ENCODE measurements at places on chromosomes 1 and 21.

DNA sequence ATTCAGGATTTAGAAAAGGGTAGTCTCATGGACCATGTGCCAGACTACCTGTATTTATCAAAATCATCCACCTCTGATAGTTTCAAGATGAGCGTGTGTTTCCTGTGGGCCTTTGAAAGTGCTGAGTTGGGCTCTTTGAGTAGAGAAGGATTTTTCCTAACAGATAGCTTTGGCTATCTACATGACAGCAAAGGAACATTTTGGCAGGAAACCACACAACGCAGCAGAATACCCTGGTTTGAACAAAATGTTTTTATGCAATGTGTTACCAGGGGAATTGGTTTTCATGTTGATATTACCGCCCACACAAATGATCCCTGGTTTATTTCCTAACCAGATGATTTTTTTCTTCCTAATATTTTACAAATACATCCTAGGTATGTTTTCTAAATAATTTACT lies 431.4 kb downstream of the NEGR1 start:
- no peak for DNase-seq

GRCh38 chr1:54070171-54070837 lies 16.9 kb downstream of the TCEANC2 start:
- peak; percentile 43 for DNase-seq

DNA sequence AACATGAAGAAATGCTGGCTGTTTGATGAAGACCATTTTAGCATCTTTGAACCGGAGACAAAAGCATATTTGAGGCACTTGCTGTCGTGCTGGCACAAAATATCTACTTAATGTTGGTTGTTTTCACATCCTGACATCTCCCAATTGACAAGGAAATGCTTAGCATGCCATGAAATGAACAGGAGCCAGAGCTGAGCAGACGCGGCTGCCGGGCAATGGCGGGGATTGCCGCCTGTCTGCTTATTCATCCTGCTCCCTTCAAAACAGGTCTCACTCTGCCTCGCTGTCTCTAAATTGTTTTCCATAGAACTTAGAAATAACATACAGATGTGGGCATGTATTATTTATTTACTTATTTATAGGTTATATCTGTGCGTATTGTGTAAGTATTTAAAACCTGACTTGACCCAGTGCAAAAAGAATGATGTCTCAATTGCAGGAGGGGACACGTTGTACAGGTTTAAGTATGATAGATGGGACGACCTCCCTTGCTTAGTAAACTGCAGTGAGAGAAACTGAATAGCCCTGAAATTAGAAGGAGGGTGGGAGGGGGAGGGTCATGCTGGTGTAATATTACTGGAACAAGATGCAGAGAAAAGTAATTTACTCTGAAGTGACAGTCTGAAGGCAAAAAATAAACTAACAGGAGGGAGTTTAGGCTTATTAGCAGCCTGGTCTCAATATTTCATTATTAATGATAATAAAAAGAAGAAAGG lies 590.4 kb upstream of the PLXNA2 start:
- no peak for DNase-seq

DNA sequence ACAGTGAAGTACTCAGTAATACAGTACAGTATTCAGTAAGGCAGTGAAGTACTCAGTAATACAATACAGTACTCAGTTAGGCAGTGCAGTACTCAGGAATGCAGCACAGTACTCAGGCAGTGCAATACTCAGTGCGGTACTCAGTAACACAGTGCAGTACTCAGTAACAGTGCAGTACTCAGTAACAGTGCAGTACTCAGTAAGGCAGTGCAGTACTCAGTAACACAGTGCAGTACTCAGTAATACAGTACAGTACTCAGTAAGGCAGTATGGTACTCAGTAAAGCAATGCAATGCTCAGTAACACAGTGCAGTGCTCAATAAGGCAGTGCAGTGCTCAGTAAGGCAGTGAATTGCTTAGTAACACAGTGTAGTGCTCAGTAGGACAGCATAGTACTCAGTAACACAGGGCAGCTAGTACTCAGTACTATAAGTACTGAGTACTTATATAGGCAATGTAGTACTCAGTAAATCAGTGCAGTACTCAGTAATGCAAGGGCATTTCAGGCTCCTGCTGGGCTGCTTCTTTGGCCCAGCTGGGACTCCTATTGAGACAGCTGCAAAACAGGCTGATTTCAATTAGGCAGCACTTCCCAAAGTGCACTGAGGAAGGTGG lies 411.3 kb downstream of the DISC1 start:
- DNase-seq, result no peak

- no peak for DNase-seq
These were observed 126.7 kb upstream of the SLC44A3 start for GRCh38 chr1:94693435-94693834.

DNA sequence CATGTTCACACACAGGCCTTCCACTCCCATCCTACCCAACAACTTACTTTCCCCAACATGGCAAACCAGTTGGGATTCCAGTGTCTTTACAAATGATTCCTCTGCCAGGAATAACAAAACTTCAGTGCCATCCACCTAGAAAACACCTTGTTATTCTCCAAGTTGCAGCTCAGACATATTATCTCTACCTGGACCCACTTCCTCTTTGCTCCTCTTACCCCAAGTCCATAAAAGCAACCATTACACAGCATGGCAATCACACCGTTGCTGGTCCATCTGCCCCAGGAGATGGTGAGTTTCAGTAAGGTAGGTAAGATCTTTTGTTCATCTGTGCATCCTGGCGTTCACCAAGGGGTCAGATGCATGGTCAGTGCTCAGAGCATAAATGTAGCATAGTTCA lies 66.0 kb upstream of the CSF1 start:
- DNase-seq, result no peak

- no peak for DNase-seq
These were observed 72.5 kb downstream of the SYDE2 start for GRCh38 chr1:85128316-85128715.

DNA sequence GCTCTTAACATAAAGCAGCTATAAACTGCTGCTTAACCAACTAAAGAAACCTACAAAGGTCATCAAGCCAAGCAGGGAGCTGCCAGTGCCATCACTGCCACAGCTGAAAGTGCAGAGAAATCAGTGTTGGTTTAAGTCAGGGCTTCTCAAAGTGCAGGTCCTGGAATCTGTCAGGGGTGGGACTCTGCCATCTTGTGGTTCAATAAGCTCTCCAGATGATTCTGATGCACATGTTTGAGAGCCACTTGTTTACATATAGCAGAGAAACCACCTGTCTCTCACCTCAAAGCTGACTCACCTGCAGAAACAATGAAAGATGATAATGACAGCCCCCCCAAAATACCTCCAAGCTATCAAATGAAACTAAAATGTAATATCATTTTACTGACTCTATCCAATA lies 49.3 kb downstream of the SH3GLB1 start:
- no peak for DNase-seq

- no peak for DNase-seq
These were observed 65.3 kb upstream of the PSEN2 start for GRCh38 chr1:226804907-226805759.

DNA sequence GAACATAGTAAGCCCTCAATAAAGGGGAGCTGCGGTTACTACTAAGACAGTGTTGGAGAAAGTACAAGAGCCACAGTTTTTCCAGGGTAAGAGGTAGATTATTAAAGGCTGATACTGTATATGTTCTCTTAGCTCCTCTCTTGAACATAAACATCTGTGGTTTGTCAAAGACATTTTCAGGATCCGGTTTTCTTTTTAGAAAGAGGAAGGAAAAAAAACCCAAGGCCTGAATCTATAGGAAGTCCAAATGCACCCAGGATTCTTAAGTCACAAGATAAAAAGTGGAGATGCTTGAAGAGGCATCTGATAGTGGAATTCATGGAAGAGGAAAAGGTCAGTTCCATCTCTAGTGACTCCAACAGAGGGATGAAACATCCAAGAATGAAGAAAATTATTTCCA lies 24.6 kb upstream of the SLC45A3 start:
- DNase-seq, result peak; percentile 66

DNA sequence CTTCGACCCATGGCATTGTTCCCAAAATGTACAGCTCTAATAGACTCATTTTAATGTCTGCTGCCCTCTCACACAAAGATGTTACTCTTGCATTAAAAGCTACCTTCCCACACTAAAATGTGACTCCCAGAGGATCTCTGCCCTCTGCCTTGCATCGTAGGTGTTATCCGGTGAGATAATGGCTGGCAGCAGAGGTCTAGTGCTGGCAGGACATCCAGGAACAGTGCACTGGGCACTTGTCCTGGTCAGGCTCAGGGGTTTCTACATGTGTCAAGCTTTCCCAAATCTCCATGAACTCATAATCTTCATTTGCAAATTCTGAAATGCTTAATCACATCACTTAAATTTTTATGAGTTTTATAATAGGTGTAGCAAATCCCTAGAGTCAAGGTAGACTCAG lies 310.6 kb downstream of the LRRIQ3 start:
- no peak for DNase-seq

DNA sequence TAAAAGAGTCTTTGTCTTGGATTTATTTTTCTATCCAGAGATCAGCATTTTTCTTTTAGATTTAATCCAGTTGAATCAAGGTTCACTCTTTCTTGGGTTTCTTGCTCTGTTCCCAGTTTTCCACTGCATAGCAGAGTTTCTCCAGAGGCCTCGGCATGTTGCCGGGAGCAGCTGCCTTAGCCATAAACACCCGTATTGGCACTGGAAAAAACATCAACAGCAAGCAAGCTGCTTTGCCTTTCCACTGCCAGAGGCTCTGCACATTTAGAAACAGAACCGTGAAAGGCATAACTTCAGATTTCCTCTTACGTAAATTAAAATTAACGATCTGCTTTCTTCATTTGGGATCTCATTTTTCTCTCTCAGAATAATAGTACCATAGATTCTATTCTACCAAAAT lies 181.8 kb upstream of the L1TD1 start:
- no peak for DNase-seq

- no peak for DNase-seq
These were observed 271.3 kb downstream of the NPHP4 start for GRCh38 chr1:5720936-5721335.

DNA sequence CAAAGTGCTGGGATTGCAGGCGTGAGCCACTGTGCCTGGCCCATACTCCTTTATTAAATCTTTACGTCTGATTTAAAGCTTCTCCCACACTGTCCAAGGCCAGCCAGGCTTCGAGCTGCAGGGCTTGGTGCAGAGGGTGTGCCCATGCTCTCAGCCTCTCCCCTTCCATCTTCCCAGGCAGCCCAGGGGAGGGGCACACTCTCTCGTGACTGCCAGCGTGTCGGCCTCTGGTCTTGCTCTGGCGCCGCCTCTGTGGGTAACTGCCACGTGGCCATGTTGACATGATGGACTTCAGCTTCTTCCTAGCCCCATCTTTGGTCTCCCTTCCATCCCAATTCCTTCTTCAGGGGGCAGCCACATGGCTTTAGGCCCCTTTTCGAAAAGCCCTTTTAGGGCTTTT lies 4.7 kb downstream of the GPR137B start:
- no peak for DNase-seq

- DNase-seq, result no peak
These were observed 22.9 kb downstream of the SYT11 start for GRCh38 chr1:155882235-155882634.

- DNase-seq, result peak; percentile 27
These were observed 235.3 kb downstream of the FAF1 start for GRCh38 chr1:50724626-50725286.

- DNase-seq, result no peak
These were observed 60.1 kb downstream of the IER5 start for GRCh38 chr1:181148636-181149035.

- no peak for DNase-seq
These were observed 33.3 kb downstream of the RUNX3 start for GRCh38 chr1:24896596-24897262.

- DNase-seq, result no peak
These were observed 7.6 kb downstream of the ZBTB48 start for GRCh38 chr1:6587261-6588005.

GRCh38 chr1:165490175-165490574 lies 45.2 kb upstream of the RXRG start:
- no peak for DNase-seq

- DNase-seq, result no peak
These were observed 53.9 kb upstream of the GNG4 start for GRCh38 chr1:235703506-235703905.

DNA sequence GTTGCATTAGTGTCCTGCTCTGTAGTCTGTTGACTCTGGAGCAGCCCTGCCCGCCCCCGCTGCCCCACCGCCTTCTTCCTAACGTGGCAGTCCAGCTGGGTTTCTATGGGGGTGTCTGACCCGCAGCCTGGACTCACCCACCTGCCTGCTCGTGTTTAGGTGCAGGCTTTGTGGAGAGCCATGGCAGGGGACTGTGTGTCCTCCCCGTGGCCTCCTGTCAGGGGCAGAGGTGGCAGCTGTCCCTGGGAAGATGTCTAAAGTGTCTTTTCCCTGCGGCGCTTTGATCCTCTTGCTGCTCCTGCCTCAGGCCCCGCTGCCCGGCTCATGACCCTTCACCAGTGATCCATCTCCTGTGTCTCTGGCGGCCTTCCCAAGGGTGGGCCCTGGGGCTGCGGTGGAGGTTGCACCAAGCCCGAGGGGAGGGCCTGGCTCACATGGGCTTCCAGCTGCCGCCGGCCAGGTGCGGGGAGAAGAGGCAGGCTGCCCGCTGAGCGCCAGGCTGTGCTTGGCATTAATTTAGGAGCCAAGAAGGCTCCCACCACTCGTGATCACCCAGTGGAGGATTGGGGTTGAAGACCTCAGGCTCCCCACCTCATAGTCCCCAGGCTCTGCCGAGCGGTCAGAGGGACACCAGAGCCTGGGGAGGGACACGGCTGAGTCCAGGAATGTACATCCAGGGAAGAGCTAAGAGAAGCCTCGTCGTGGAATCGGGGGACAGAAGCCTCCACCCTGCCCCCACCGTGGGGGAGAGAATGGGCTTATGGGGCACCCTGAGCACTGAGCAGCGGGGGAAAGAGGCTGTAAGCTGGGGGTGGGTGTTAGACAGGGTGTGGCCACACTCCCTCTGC lies 44.1 kb downstream of the COL18A1 start:
- DNase-seq, result no peak

- DNase-seq, result no peak
These were observed 28.4 kb downstream of the PPP2R5A start for GRCh38 chr1:212313616-212314015.

GRCh38 chr1:21824926-21825325 lies 12.9 kb downstream of the LDLRAD2 start:
- DNase-seq, result no peak

GRCh38 chr1:47694011-47694890 lies 256.4 kb downstream of the FOXD2 start:
- no peak for DNase-seq

- DNase-seq, result no peak
These were observed 16.6 kb upstream of the ATF3 start for GRCh38 chr1:212591922-212592321.

GRCh38 chr1:3236955-3237354 lies 168.0 kb downstream of the PRDM16 start:
- DNase-seq, result no peak

- DNase-seq, result no peak
These were observed 400.6 kb downstream of the NTNG1 start for GRCh38 chr1:107541412-107541811.

GRCh38 chr1:93593854-93594602 lies 87.6 kb downstream of the BCAR3 start:
- no peak for DNase-seq
